Common myeloid progenitor, CD34-positive (primary cell): ENCODE measurements at places on chromosomes 16 and 17.

GRCh38 chr17:81091154-81091553 lies 56.2 kb downstream of the BAIAP2 start:
- no peak for DNase-seq

DNA sequence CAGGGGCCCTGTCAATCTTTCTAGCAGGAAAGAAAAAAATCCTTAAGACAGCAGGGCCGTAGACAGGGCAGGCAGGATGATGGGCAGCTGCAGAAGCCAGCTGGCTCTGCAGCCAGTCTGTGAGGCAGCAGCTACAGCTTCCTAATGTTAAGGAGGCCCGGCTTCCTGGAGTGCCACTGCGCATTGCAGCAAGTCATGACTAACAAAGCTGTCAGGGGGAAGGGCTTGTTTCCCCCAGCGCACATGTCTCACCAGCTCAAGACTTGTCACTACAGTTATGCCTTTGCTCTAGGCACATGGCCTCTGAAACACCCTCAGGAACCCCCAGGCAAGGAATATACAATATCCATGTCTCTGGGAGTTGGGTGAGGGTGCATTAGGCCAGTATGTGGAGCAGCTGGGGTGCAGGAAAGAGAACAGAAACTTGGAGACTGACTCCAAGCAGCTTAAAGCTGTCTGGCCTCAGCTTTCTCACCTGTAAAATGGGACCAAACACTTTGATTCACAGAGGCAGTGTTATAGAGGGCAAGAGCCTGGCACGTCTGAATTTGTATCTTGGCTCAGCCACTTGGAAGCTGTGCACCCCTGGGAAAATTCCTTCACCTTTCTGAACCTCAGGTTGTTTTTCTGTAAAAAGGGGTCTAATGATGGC lies 220.0 kb downstream of the HAPSTR1 start:
- DNase-seq = no peak

GRCh38 chr16:68257906-68258800 lies 6.2 kb upstream of the SLC7A6 start:
- peak; percentile 90 for DNase-seq

DNA sequence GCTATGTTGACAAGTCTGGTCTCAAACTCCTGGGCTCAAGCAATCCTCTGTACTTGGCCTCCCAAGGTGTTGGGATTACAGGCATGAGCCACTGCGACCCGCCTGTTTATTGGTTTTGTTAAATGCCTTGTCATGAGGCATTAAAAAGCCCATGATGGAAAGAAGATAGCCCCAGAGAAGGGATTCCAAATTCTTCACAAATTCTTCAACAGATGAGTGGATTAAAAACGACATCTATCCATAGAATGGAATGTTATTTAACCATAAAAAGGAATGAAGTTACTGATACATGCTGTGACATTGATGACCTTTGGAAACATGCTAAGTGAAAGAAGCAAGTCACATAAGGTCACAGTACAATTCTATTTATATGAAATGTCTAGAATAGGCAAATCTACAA lies 4.7 kb downstream of the SGF29 start:
- no peak for DNase-seq

GRCh38 chr17:75318615-75319222 lies 29.5 kb upstream of the SLC25A19 start:
- DNase-seq = no peak

DNA sequence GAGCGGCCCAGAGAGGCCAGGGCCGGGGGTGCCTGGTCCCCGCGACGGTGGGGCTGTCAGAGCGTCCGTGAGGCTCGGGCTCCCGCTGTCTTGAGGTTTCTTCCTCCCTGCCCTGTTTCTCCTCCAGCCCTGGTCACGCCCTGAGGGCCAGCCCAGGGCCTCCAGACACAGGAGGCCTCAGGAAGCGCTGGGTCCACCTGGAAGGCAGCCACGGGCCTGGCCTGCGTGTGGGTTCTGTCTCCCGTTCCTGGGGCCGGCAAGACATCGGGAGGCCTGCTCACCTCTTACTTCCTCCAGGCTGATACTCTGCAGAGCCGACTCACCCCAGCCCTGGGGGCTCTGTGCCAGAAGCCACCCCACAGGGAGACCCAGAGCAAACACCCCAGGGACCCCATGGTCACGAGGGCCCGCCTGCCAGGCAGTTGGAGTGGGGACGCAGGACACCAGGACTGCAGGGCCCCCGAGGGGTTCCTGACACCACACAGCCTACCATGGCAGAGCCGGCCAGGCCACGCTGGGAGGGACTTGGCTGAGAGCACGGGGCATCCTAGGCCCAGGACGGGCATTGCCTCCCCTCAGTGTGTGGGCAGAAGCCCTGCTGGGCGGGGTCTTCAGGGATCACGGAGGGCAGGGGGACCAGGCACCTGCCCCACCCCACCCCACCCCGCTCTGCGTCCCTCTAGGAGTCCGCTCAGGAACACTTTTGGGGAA lies 18.9 kb upstream of the CACNA1H start:
- DNase-seq = no peak

GRCh38 chr16:63629272-63629671 lies 1492.6 kb downstream of the CDH11 start:
- DNase-seq = no peak

- DNase-seq = peak; percentile 91
Measured at GRCh38 chr17:81871387-81872230, 472 bp upstream of the ARHGDIA start.

DNA sequence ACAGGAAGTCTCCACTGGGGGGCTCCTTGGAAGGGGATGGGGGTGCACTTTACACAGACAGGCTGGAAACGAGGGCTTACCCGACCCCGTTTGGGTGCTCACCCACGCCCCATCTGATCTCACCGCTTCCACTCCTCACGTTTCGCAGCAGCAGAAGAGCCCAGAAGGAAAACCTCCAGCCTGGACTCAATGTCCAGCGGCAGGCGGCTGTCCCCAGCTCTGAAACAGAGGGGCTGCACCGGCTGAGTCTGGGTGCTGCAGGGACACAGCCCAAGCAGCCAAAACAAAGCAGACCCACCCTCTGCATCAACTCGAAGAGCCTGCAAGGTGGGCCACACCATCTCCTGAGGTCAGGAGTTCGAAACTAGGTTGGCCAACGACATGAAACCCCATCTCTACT lies 3.9 kb downstream of the MEAK7 start:
- no peak for DNase-seq

GRCh38 chr17:82587234-82588086 lies 60.8 kb downstream of the WDR45B start:
- DNase-seq = peak; percentile 83

GRCh38 chr16:25192096-25192495 lies 24.7 kb upstream of the AQP8 start:
- DNase-seq = no peak

DNA sequence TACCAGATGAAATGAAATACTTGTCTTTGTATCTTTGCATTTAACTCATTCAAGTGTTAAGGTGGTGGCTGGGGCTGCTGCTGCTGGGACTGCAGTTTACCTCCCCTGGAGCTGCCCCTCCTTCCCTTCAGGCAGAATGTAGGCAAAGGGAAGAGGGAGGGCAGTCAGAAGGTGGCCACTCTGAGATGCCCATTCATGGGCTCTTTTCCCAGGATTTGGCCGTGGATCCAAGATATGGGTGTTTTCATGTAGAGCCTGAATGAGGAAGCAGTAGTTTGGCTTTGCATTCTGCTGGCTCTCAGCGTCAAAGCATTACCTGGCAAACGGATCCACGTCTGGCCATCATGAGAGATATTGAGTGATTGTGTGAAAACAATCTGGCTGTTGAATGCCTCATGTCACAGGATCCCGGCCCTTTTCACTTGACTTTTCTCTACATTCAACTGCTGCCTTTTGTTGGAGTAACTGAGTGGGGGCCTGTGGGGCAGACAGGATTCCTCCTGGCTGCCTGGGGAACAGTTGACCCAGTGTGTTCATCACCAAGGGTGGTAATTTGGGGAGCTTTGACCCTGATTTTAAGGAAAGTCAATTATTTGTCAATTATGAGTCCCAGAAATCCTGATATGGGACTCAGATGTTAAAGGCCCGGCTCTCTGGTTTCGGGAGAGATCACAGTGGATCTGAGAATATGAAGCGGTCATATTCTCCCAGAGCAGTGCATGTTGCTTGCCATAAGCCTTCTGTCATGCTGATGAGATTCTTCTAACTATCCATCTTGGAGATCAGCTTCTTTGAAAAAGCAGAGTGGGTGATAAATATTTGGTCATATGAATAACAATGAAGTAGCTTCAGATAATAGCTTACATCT lies 236.8 kb downstream of the IRX3 start:
- DNase-seq = peak; percentile 28

- no peak for DNase-seq
Measured at GRCh38 chr16:27778171-27778925, 228.4 kb downstream of the KATNIP start.

GRCh38 chr16:58589326-58589905 lies 40.2 kb downstream of the CNOT1 start:
- no peak for DNase-seq

GRCh38 chr16:66131156-66131807 lies 235.2 kb upstream of the CDH5 start:
- no peak for DNase-seq
